K562 (cell line): ENCODE measurements at places on chromosomes 11 and 22.

DNA sequence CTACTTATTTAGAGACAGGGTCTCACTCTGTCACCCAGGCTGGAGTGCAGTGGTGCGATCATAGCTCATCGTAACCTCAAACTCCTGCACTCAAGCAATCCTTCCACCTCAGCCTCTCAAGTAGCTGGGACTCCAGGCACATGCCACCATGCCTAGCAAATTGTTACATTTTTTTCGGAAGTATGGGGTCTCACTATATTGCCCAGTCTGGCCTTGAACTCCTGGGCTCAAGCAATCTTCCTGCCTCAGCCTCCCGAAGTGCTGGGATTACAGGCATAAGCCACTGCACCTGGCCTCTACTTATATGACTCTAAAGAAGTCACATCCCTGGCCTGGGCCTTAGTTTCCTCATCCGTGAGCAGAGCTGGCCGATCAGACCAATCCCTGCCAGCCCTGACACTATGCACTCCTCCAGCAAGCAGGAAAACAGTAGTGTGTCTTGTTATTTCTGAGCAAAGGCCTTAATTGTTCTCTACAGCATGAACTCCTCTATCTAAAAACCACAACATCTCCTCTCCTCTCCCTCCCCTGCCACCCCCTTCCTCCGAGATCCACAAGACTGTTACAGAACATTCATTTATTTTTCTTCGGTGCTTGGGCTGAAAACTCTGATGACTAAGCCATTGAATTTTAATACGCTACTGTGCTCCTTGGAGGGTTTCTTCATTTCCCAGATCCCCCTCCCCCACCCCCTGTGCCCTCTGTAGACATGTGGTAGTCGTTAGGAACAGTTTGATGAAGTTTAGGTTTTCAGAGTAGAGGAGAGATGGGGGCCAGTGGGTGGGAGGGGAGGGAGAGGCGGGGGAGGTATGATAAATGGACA, 91.5 kb downstream of the ABTB2 start:
- no peak for DNase-seq

DNA sequence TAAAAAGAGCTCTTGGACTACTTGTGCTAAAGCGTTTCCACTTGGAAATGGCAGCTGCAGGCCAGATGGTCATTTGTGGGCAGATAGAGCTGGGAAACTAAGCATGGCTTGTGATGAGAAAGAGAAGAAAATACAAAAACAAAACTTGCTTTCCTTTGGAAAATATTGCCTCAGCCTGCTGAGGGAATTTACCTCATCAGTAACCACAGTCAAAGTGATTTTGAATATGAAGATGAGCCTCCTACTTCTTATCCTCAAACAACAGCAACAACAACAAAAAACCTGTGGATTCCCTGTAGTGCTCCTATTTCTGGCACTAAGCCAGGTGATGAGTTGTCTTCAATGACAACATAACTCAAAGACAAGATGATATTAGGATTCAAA, 62.7 kb upstream of the FIBIN start:
- no peak for DNase-seq

DNA sequence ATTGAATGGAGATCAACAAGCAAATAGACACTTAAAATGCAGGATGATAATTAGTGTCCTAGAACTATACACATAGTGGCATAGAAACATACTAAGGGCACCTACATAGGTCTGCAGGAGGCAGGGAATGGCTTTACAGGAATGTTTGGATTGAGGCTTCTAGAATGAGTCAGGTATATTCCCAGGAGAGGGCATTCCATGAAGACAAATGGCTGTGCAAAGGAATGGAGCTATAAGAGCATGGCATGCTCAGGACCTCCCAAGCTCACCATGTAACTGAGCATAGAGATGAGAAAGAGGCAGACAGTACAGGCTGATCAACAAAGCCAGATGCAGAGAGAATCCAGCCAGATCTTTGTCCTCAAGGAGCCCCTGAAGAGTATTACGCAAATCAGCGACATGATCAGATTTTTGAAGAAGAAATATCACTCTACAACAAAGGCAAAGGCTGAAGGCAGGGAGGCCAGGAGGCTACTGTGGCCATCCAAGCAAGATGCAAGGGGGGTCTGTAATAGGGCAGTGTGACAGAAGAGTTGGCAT, 211.1 kb upstream of the MTNR1B start:
- DNase-seq: no peak

DNA sequence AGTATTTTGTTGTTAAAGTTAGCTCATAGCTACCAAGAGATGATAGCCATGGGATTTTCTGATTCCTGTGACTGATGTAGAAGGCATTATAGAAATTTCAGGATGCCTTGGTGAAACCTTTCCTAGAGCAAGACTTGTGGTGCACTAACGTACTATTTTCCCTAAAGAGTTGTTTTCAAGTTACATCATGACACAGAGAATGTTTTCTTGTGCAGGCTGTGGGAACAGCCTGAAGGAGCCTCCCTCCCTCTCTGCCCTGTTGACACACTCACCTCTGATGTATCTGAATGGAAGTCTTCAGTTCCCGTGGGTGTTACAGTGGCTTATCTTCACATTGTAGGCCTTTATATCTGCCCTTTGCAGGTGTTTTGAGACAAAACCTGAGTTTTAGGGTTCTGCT, 121.6 kb downstream of the LDLRAD3 start:
- DNase-seq: no peak

GRCh38 chr11:17489751-17490150, 13.1 kb upstream of the ABCC8 start:
- no peak for DNase-seq

DNA sequence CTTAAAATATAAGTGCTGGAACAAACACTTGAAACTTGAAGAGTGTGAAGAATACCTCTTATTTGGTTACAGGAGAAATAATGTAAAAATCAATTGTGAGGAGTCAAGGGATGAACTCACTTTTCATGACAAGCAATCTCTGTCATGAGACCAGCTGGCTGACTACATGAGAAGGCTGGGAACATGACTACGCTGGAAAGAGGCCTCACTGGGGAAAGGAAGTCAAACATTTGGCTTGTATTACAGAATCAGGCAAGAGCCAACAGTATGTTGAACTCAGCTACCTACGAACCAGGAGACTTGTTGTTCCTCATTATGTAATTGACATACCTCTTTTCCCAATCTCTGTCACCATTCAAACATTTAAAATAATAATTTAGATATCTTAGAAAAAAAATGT, 14.4 kb downstream of the DCDC1 start:
- DNase-seq: no peak

- DNase-seq: peak; percentile 42
Measured at GRCh38 chr11:64753380-64754123, 6.2 kb downstream of the PYGM start.

DNA sequence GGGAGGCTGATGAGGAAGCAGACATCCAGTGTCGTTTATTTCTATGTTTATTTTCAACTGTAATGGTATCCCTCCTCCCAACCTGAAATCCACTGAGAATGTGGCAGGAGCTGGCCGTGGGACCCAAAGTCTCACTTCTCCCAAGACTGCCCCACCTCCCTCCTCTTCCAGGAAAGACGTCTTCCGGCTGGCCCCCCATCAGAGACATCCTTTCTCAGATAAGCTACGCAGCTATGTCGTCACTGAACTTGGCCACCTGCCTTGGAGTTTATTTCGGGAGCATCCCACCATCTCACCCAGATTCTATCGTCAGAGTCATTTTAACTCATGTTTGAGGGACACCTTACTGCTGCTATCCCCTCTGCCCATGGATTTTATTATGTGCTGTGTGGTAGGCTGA, 13.9 kb downstream of the TMEM184B start:
- DNase-seq: no peak

DNA sequence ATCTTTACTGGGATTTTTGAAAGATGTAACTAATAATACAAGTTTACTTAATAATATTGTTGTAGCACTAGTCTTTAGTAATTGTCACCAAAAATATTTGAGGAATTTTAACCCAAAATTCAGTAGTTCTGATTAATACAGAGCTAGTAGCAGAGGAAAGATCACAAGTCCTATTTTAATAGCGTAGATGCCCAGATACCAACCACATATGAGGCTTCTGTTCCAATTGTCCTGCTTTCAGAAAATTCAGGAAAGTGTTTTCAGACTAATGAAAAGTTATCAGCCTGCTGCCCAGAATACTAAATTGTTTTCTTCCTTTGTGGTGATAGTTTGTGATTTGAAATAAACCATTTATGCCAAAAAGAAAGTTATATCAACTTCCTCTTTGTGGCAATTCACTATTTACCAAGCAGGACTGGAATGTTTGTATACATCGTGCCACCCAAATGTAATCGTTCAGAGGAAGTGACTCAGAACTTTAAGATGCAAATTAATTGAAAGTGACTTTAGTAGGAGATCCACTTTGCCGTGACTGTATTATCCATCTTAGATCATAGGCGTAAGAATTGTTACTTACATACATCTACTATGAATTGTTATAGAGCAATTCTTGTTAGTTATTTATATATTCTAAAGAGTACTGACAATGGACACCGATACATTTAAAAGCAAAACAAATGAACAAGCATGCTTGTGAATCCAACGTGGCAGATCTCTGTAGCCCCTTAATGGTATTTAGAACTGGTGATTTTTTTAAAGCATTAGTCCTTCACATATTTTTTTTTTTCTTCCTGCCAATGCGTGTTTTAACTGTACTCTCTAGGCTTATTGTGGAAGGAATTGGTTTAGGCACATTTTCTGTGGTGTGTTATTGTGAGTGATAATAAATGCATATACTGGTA, 231.0 kb downstream of the DDX10 start:
- no peak for DNase-seq
